Stimulated activated effector memory CD8-positive, alpha-beta T cell treated with anti-CD3 and anti-CD28 coated beads, Interleukin-12 subunit alpha, Interleukin-12 subunit beta, amount 100 ng/mL, for 72 hours (primary cell): ENCODE measurements at places on chromosomes 4 and X.

GRCh38 chr4:75710246-75710645, 14.1 kb upstream of the USO1 start:
- no peak for DNase-seq

DNA sequence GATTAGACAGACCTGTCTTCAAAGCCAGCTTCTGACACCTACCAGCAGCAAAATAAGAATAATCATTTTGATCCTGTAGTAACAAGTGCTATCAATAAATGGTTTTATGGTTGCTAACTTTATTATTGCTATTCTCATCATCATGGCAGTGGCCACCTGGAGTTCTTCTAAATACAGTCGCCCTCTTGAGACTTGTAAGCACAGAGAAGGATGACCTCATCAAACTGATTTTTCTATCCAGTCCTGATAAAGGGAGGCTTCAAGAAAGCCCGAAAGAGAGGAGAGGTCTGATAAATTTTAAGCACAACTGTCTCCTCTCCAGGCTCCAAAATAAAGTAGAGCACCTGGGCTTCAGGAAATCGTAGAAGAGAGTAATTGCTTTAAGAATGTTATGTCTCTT, 286.4 kb downstream of the USP46 start:
- DNase-seq = no peak

- no peak for DNase-seq
Observed at GRCh38 chrX:13778916-13779315, 38.0 kb downstream of the GPM6B start.

DNA sequence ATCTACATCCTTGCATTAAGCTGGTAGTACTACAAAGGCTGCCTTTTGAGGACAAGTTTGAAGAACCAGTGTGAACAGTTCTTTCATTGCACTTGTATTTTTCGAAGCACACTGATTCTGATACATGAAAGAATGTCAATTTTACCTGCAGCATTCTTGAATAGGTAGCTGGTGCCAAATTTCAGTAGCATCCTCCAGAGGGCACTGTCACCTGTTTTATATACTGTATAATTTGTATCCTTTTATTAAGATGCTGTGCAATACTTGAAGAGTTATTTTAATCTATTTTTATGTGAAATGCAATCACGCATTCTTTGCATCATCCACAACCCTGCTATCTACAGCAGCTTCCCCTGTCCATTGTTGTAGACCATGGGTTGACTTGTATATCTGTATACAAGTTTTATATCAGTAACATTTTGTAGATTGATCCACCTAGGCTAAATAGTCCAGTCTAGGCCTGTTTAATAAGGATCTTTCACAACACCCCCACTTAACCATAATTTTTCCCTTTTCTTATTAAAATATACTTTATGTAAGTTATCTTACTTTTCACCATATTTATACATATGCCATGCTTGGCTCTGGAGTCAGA, 325.7 kb downstream of the PCDH7 start:
- no peak for DNase-seq

DNA sequence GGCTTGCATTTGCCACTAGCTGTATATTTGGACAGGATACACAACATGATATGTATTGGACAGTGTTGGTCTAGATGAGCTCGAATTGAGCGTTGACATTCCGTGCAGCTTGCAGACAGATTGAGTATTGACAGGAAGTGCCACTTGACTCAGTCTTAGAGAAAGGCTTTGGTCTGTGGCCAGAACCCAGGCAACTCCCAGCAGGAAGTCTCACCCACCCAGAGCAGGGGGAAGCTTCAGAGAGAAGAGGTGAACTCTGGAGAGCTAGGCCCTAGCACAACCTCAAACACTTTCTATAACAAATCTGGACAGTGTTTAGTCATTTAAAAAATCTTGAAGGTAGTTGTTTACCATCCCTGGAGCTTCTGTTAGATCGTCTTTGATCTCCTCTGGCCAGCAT, 280.5 kb downstream of the FBXW7 start:
- peak; percentile 48 for DNase-seq

DNA sequence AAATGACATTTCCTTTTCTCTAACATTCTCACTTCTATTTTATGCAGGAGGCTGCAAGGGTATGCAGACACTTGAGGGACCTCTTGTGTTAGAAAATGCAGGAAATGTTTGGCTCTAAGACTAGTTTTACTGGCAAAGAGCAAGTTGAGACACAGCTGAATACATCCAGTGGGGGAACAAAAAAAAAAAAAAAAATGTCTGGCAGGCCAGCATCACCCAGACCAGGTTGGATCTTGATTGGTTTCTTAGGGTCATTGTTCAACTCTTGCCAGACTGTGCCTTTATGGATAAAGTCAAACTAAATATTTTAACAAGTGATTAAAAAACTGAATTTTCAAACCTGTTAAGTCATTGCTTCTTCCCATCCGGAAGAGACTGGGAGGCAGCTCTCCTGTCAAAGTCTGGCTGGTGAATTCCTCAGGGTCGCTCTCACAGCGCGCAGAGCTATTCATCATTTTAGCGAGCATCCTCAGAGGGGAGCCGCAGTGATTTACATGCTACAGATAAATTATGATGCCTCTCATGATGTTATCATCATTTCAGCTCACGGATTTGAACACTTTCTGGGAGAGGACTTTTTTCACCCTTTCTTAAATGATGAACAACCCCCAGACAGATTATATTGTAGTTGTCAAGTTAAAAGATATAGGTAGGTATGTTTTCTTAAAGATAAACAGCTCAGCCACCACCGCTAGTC, 23.6 kb upstream of the PACRGL start:
- DNase-seq = no peak

GRCh38 chr4:83171436-83172039, 57.0 kb upstream of the PLAC8 start:
- no peak for DNase-seq
